ENCODE measurements at places on chromosomes 3 and 15. TPM values are rescaled to one million over a fixed set of nuclear protein-coding genes. Genes with fewer than 3 reads are reported as not detected.

DNA sequence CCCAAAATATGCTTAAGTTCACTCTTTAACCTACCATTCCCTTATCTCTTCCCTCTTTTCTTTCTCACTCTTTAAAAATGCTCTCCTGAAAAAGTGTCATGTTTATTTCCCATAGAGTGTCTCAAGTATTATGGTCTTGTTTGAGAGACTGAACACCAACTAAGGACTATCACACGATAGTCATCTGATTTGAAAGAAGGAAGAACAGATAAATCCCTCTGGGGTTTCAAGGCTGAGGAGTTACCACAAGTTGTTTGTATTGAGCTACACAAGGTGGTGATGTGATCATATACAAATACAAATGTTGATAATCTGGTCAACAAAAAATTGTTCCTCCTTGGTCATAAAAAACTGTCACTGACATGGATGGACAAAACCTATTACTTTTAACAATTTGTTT, 13.8 kb downstream of the MEIS2 start:
- no peak overlapping the region for H3K27ac ChIP-seq
- H3K36me3 ChIP-seq = peaks cover 13% of the 10 kb centered on the region
- H3K4me3 ChIP-seq = no peak overlapping the region
- H3K4me1 ChIP-seq = peaks cover 3% of the 10 kb centered on the region
- DNase-seq = no peak

GRCh38 chr3:177525987-177526712, 328.9 kb upstream of the TBL1XR1 start:
- peak overlapping the region; percentile 35 for H3K27ac ChIP-seq
- DNase-seq = peak; percentile 37
- H3K4me1 ChIP-seq = peaks cover 33% of the 10 kb centered on the region
- no peaks in the 10 kb centered on the region for H3K27me3 ChIP-seq
- H3K4me3 ChIP-seq = no peak overlapping the region
- H3K36me3 ChIP-seq = no peaks in the 10 kb centered on the region

GRCh38 chr3:27643355-27643754, 78.8 kb downstream of the EOMES start:
- no peaks in the 10 kb centered on the region for H3K27me3 ChIP-seq
- H3K27ac ChIP-seq = no peak overlapping the region
- H3K4me1 ChIP-seq = peaks cover 13% of the 10 kb centered on the region
- no peaks in the 10 kb centered on the region for H3K36me3 ChIP-seq

- H3K27ac ChIP-seq = no peak overlapping the region
- no peak overlapping the region for H3K4me3 ChIP-seq
- H3K27me3 ChIP-seq = no peaks in the 10 kb centered on the region
- DNase-seq = no peak
- H3K4me1 ChIP-seq = no peaks in the 10 kb centered on the region
Measured at GRCh38 chr3:107413264-107413663, 36.0 kb downstream of the CCDC54 start.

DNA sequence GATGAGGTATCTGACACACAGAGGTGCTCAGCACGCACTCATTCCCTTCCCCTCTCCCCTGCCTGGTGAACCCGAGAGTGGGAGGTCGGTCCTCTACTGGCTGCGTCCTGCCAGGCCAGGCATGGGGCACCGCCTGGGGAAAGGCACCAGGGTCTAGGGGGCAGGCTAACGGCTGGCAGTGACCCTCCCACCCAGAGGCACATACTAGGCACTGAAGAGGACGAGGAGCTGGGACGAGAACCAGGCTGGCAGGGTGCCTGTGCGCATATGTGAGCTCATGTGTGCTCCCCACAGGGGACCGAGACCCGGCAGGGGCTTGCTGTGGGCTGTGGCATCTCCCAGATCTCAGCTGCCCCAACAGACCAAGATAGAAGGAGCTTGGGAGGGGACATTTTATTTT, 86.7 kb downstream of the IQSEC1 start:
- peaks cover 18% of the 10 kb centered on the region for H3K4me1 ChIP-seq
- DNase-seq = no peak
- H3K4me3 ChIP-seq = no peak overlapping the region
- no peak overlapping the region for H3K27ac ChIP-seq

DNA sequence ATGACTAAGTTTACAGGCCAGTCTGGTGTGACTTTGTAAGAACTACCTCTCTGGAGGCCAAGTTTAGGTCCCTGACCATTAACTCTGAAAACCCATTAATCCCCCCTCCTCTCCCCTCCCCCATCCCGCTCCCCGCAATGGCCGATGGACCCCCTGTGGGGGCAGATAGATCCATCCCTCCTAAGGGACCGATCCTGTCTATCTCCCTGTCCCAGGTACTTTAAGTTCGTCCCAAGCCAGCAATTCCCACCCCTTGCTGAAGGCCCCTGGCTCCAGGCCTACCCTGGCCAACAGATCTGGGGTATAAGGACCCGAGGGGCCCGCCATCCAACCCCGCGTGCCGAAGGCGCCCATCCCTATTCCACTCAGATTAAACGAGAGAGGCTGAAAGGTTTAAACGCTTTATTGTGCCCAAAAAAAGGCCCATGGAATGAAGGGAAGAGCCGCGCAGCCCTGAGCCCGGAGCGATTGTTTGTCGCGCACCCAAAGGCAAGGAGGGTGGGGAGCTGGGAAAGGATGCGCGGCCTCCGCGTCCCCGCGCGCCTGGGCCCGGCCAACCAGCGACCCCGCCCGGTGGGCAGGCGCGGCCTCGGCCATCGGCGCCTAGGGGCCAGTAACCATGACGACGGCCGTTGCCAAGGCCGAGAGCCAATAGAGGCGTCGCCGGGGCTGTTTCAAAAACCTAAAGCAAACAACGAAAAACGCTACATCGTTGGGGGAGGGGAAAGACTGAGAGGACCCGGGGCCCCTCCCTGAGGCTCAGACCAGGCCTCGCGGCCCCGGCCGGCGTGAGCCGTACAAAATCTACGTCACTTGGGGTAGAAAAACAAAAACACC, 35.9 kb downstream of the HMCES start:
- no peaks in the 10 kb centered on the region for H3K27me3 ChIP-seq
- H3K36me3 ChIP-seq = no peaks in the 10 kb centered on the region
- peaks cover 10% of the 10 kb centered on the region for H3K4me1 ChIP-seq
- H3K27ac ChIP-seq = no peak overlapping the region
- H3K4me3 ChIP-seq = peak overlapping the region; percentile 86
- peak; percentile 79 for DNase-seq

GRCh38 chr15:72222393-72222792, 8.6 kb downstream of the PKM start:
- peak; percentile 75 for DNase-seq
- H3K36me3 ChIP-seq = peaks cover 72% of the 10 kb centered on the region

DNA sequence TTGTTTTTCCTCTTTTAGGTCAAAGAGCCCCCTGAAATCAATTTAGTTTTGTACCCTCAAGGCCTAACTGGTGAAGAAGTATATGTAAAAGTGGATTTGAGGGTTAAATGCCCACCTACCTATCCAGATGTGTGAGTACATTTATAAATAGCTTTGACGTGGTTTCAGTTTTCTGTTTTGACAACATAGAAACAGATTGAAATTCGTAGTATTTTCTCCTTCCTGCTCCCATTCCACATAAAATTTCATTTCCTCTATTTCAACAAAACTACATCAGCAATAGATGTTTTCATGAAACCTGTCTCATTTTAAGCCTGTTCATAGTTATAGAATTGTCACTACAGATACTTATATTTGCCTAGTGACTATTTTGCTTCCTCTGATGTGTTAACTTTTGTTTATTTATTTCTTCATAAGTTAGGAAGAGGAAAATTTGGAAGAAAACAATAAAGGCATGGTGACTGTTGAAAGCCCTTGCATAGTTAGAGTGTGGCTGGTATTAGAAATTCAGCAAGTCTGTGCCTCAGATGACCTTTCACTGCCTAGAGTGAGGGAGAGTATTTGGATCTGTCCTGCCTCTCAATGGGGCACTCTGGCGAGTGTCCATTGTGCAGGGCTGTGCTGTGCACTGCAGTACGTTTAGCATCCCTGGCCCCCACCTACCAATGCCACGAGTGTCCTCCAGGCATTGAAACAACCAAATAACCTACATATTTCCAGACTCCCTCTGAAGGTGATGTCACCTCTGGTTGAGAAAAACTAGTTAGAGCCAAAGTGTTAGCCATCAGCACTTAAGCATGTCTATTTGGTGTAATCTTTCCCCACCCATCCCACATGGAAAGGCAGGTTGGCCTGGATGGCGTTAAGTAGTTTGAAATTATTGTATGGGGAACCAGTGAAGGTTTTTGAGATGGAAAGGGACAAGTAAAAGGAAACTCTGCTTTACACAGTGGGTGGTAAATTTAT, 5.9 kb downstream of the EIF2AK4 start:
- H3K27ac ChIP-seq = no peak overlapping the region
- H3K36me3 ChIP-seq = peaks cover 50% of the 10 kb centered on the region
- H3K4me1 ChIP-seq = peaks cover 47% of the 10 kb centered on the region
- no peak for DNase-seq
- H3K27me3 ChIP-seq = no peaks in the 10 kb centered on the region

DNA sequence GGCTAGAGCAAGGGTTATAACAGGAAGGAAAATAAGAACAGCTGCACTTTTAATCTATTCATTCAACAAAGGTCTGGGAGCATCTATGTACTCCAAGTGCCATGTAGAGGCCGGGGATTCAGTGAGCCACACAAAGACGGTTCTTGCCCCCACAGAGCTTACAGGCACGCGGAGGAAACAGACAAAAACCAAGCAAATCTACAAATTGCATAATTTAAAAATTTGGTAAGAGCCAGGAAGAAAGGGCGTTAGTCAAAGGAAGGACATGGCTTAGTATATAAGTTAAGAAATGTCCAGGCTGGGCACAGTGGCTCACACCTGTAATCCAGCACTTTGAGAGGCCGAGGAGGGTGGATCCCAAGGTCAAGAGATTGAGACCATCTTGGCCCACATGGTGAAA, 10.4 kb upstream of the GREM1 start:
- H3K36me3 ChIP-seq = no peaks in the 10 kb centered on the region
- peaks cover 35% of the 10 kb centered on the region for H3K4me1 ChIP-seq
- no peak overlapping the region for H3K4me3 ChIP-seq
- H3K27me3 ChIP-seq = no peaks in the 10 kb centered on the region
- no peak for DNase-seq
- H3K27ac ChIP-seq = peak overlapping the region; percentile 64

- H3K36me3 ChIP-seq = no peaks in the 10 kb centered on the region
- no peak for DNase-seq
- H3K27me3 ChIP-seq = no peaks in the 10 kb centered on the region
- H3K4me3 ChIP-seq = no peak overlapping the region
- H3K4me1 ChIP-seq = peaks cover 16% of the 10 kb centered on the region
- H3K27ac ChIP-seq = no peak overlapping the region
Measured at GRCh38 chr15:60933900-60934885, 294.9 kb downstream of the RORA start.

DNA sequence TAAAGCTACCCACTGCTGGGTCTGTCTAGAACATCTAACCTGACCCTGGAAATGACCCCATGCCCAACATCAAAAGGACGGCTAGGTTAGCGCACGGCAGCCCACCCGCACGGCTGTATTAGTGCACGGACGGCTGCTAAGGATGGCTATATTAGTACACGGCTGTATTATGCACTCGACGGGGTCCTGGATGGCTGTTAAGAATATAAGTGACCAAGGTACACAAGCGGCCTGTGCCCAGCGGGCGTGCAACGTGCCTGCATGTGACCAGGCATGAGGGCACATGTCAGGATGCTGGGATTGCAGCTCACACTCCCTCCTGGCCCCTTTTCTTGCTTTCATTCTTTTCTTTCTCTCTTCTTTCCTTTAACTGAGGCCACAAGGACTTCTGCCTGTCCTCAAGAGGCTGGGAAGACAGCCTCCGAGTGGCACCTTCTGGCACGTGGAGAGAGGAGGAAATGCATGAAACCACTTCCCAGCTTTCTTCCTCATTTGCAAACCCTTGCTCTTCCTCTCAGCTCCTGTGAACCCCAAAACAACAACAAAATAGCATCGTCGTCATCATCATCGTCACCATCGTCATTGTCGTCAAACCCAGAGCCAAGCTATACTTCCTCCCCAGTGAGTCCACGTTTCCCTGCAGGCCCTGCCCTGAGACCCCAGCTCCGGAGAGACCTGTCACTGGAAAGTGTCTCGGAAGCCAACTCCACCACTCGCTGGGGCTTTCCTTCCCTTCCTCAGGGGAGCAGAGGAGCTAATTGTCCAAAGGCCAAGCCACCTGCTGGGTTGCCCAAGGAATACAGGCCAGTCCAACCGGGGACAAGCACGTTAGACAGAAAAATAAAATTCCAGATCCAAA, 101.8 kb downstream of the CHSY1 start:
- no peaks in the 10 kb centered on the region for H3K36me3 ChIP-seq
- no peak for DNase-seq

GRCh38 chr15:47887241-47887800, 170.0 kb downstream of the SEMA6D start:
- no peaks in the 10 kb centered on the region for H3K27me3 ChIP-seq
- H3K27ac ChIP-seq = no peak overlapping the region
- DNase-seq = no peak
- H3K4me3 ChIP-seq = no peak overlapping the region
- H3K4me1 ChIP-seq = peaks cover 13% of the 10 kb centered on the region

- peaks cover 55% of the 10 kb centered on the region for H3K4me1 ChIP-seq
- H3K36me3 ChIP-seq = no peaks in the 10 kb centered on the region
- H3K4me3 ChIP-seq = peak overlapping the region; percentile 95
- no peaks in the 10 kb centered on the region for H3K27me3 ChIP-seq
Measured at GRCh38 chr15:29818141-29818540, 4.1 kb downstream of the TJP1 start.

GRCh38 chr15:32718821-32719716, 1.3 kb downstream of the GREM1 start:
- H3K27me3 ChIP-seq = no peaks in the 10 kb centered on the region
- peak overlapping the region; percentile 64 for H3K4me3 ChIP-seq
- H3K4me1 ChIP-seq = peaks cover 15% of the 10 kb centered on the region
- H3K27ac ChIP-seq = no peak overlapping the region

DNA sequence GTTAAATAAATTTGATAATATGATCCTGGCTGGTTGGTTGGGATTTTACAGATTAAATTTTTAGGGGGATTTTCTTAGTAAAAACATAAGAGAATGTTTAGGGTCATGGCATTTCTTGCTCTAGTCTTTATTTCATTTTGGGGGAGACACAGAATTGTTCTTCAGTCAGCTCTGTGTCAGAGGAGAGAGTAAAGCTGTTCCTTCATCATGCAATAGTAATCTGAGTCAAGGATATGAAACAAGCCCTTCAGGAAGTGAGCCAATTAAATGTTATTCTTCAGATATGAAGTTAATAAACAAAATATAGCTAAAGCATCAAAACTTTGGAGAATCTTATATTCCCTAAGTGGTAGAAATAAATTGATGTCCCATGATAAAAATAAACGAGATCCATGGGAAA, 22.9 kb upstream of the SLC4A7 start:
- H3K4me3 ChIP-seq = no peak overlapping the region
- H3K27me3 ChIP-seq = no peaks in the 10 kb centered on the region
- H3K36me3 ChIP-seq = no peaks in the 10 kb centered on the region
- H3K27ac ChIP-seq = peak overlapping the region; percentile 42
- H3K4me1 ChIP-seq = peaks cover 36% of the 10 kb centered on the region

- H3K27ac ChIP-seq = peak overlapping the region; percentile 94
- peak overlapping the region; percentile 68 for H3K4me3 ChIP-seq
- peaks cover 23% of the 10 kb centered on the region for H3K36me3 ChIP-seq
- DNase-seq = peak; percentile 47
- H3K4me1 ChIP-seq = peaks cover 48% of the 10 kb centered on the region
- no peaks in the 10 kb centered on the region for H3K27me3 ChIP-seq
Measured at GRCh38 chr3:15794303-15794771, 3.4 kb downstream of the ANKRD28 start.

- peaks cover 17% of the 10 kb centered on the region for H3K36me3 ChIP-seq
- DNase-seq = no peak
- H3K4me3 ChIP-seq = no peak overlapping the region
- H3K4me1 ChIP-seq = no peaks in the 10 kb centered on the region
Measured at GRCh38 chr15:43463507-43463906, 29.4 kb downstream of the TP53BP1 start.

The LINGO1 gene
- not detected for total RNA-seq

The PLS1 gene
- total RNA-seq = 20.1 TPM

The ZNF660 gene
- not detected for total RNA-seq

The GNAT1 gene
- not detected for total RNA-seq

The NUP210 gene
- 75.3 TPM for total RNA-seq

The AMOTL2 gene
- total RNA-seq = 96.0 TPM

The ZPLD1 gene
- total RNA-seq = not detected

The PLA2G4B gene
- total RNA-seq = 12.2 TPM

The IMPG2 gene
- 0.17 TPM for total RNA-seq

Data from PC-3 (cell line).